ENCODE measurements at places on chromosomes 16 and 17.
A peak's percentile ranks its signal among the peaks of the same experiment; 100 is the strongest.

DNA sequence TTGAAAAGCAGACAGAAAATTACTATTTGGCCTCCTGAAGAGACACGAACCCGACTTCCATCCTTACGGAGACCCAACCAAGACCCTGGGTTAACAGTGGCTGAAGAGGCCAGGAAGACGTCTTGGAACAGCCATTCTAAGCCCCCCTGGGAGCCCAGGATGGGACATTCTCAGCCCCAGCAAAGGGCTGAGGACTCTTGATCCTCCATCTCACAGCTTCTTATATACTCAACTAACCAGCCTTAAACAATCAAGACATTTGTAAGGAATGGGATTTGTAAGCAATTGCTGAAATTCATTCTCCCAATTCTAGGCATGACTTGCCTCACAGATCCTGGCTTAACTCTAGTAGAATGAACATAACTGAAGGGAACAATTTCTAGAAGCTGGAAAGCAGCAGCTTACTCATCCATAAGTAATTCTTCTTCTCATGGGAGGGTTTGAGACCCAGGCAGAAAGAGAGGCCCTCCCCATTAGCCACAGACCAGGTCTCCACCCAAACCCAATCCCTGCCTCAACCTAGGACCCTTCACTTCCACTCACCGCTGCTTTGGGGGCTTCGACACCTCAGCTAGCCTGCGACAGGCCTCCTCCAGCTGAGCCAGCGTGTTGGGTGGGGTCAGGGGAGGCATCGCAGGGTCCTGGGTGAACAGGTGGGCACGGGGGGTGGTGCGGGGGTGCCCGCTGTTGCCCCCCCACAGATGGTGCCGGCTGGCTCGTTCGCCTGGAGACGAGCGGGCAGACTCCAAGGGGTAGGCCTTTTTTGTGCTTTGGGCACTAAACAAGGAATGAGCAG, 25.5 kb downstream of the AXIN2 start:
- peak; percentile 66 for DNase-seq

DNA sequence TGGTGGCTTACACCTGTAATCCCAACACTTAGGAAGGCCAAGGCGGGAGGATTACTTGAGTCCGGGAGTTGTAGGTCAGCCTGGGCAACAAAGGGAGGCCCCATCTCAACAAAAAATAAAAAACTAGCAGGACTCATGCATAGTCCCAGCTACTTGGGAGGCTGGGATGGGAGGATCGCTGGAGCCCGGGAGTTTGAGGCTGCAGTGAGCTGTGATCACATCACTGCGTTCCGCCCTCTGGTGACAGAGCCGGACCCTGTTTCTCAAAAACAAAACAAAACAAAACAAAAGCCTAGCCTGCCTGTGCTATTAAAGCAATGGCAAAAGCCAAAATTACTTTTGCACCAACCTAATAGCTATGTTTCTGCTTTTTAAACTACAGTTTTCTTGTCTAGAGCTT, 1.5 kb downstream of the FCSK start:
- no peak for DNase-seq

DNA sequence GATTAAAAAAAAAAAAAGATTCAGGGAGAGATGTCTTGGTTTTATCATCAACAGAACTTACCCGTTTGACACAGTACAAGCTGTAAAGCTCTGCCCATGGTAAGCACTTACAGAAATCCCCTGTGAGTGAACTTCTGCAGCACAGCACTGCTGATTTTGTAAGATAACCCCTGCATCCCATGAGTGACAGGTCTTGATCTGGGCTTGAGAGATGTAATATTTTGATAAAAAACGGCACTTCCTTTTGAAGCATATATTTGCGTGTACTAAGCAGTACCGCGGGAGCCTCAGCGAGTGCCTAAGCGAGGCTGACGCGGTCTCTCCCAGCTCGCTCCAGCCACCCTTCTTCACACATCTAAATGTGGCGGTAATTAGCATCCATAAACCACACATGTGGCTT, 50.5 kb downstream of the IKZF3 start:
- DNase-seq = no peak

DNA sequence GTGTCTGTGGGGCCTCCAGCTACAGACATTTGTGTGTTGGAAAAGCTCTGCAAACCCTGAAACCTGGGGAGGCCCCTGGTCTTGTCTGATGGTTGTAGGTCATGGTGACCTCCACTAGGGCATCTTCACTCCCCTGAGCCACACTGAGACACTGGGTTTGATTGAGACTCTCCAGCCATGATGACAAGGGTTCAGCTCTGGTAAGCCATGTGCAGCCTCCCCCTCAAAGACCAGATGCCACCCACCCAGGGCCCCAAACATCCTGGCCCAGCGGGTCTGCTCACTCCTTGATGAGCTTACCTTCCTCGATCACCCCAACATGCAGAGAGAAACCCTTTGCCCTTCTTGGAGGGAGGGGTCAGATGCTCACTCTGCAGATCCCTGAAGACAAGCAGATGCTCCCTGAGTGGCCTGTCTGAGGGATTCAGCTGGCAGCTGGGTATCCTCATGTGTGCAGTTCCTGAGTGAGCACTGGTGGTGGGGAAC, 101.6 kb downstream of the METRNL start:
- no peak for DNase-seq

Data from spleen (tissue), 13 donors.